ENCODE measurements at places on chromosomes 2 and 18.

GRCh38 chr2:233448575-233448974 is 94.3 kb downstream of the DGKD start:
- no peak for DNase-seq

GRCh38 chr2:24521162-24521857 is 30.3 kb downstream of the NCOA1 start:
- no peak for DNase-seq

DNA sequence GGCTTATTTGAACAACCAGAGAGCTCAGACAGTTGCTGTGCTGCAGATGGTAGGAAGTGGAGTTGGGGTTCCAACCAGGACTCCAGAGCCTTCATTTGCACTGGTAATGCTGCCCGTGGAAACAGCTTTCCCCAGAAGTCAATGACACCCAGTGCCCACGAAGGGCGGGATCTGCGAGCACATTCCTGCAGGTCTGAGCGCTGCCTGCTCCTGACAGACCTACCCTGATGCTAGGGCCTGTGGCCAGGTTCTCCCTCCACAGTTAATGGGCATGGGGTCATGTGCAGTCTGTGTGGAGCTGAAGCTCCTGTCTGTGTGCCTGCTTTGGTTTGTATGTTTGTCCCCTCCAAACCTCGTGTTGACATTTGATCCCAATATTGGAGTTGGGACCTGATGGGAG is 299.0 kb upstream of the HS6ST1 start:
- no peak for DNase-seq

DNA sequence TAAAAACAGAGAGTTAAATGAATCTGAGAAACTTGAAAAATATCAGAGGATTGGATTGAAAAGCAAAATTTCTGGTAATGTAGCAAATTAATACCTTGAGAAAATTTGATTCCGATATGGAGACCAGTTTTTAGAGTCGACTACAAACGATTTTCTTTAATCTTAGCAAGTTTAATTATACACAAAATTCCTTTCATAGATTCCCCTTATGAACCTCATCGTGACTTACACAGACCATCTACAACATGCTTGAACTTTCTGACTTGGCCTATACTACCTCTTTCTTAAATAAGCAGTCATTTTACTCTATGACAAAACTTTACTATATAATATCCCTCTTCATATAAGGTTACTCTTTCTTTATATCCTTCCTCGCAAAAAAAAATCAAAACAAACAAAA is 769.6 kb upstream of the CRIM1 start:
- DNase-seq = no peak

DNA sequence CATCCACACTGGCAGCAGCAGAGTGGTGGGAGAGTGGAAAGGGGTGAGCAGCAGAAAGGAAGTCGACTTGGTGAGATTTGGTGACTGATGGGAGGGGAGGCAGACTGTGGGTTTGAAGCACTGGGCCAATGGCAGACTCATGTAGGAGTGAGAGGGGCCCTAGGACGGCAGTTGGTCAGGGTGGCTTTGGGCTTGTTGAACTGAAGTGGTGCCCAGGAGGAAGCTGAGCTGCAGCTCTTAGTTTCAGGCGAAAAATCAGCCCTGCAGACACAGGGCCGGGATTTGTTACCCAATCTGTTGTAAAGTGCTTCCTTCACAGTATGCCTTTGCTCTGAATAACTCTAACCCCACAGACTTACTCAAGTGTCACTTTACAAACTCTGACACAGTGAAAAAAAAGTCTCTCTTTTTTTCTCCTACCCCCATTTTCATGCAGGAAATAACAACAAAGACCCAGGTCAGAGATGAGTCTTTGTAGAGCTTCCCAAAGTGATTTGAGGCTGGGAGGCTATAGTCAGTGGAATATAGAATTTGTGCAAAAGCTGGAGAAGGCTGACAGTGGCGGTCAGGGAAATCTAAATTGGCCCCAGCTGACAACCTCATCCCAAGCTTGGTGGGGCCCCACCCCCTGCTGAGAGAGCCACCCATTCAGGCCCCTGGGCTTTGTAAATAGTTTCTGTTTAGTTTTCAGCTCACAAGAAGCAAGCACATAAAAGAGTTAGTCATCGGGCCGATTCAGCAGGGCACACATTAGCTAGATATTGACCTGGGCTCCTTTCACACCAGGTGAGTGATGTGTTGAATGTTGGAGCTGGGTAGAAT is 226.9 kb downstream of the VAPA start:
- DNase-seq = no peak

- no peak for DNase-seq
These were observed 189.4 kb downstream of the PDE11A start for GRCh38 chr2:177883177-177883576.

DNA sequence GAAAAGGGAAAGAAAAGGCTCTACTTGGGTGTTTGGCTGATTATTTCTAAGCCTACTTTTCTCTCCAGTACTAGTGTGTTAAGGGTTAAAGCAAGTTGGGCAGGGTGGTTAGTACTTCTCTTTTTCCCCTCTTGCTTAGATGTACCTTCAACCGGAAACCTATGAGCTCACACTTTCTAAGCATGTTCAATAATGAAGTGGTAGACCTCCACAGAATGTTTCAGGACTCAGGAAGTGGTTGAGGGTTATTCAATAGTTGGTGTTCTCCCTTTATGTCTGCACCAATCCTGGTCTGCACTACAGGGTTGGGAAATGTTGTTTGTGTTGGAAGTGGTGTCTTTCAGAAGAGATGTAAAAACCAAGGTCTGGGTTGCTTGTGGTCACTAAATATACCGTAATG is 137.1 kb downstream of the ZEB2 start:
- no peak for DNase-seq

DNA sequence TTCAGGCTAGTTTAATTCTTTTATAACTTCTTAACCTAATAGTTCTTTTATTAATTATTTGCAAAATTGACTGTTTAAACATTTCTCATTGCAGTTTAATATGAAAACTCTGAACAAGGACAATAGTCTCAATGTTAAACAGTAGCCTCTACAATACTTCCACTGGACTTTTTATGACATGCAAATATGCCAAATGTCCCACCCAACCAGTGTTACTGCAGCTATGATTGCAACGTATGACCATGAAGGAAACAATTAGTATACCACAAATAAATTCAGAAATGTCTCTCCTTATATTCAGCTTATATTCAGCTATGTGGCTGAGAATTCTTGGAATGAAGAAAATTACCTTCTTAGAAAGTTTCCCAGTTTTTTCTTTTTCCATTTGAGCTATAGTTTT is 688.6 kb downstream of the DCC start:
- DNase-seq = no peak

DNA sequence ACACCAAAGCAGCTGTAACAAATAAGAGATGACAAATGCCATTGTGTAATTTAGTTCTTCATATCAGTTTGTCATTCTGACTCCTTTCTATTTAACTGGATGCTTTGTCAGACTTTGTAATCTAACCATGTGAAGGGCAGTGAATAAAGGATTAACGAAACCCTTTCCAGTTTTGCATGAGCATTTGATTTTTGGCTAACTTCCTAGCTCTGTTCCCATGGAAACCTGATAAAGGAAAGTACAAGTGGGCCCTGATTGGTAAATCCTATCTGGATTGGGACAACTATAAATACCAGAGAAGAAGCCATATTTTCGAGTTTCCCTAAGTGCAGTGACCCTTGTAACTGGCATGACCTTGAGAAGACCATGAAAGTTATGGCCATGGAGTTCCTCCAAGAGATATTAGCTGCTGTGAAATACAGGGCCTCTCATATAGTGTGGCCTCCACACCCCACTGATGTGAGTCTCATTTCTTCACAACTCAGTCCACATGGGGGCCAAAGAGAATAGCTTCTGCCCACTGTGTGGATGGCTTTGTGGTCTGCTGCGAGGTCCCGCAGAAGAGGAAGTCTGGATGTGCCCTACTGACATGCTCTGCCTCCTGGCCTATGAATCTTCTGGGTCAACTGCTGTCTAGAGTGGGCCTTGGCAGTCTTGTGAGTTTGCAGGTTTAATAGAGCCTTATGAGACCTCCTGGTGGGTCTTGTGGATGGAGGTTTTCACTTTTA is 38.2 kb upstream of the CYP1B1 start:
- DNase-seq = no peak

DNA sequence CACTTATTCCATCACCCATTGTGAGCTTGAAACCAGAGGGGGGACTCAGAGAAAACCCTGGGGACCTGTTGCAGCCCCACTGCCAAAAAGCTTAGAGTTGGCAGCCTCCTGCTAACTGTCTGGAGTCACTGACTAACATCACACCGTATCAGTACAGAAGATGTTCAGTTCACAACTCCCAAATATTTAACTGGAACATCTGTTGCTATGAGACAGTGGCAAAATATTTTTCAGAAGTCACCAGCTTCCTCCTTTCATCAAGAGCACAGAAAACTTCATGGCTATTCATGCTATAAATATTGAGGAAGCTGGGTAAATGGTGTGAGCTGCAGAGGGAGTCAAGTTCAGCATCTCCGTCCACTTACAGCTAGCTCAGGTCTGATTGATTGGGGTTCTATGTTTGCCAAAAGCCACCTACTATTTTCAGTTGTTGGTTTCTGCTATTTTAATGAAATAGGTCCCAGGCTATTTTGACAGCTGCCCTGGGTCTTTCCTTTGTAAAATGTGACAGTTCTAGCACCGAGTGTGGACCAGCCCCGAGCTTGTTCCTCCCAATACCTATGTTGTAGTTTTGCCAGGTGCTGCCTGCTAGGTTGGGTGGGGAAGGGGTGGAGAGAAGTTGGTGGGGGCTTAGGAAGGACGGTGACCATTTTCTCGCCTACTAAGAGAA is 9.8 kb downstream of the TUBB6 start:
- no peak for DNase-seq

All from stimulated activated CD4-positive, alpha-beta T cell treated with anti-CD3 and anti-CD28 coated beads, TNF-alpha, amount 100 ng/mL, for 4 hours (primary cell).